Activated CD4-positive, alpha-beta T cell treated with anti-CD3 and anti-CD28 coated beads for 36 hours (primary cell): ENCODE measurements at places on chromosomes 6 and 20.

- H3K4me1 ChIP-seq: peaks cover 14% of the 10 kb centered on the region
- peak; percentile 68 for DNase-seq
- peak within 1 kb of the TSS; percentile 43 for H3K4me3 ChIP-seq
- no peaks in the 10 kb centered on the region for H3K36me3 ChIP-seq
These were observed at the start of gene TFAP2C for GRCh38 chr20:56628873-56629463. TFAP2C (plus strand) TSS chr20:56629306; CDS start chr20:56629545, 239 bp downstream.

GRCh38 chr20:41234041-41234440 lies 83.5 kb downstream of the ZHX3 start:
- H3K4me1 ChIP-seq: peaks cover 18% of the 10 kb centered on the region
- H3K4me3 ChIP-seq: no peak overlapping the region
- no peaks in the 10 kb centered on the region for H3K27me3 ChIP-seq
- no peak overlapping the region for H3K27ac ChIP-seq

- H3K36me3 ChIP-seq: no peaks in the 10 kb centered on the region
- H3K4me1 ChIP-seq: peaks cover 66% of the 10 kb centered on the region
- H3K27ac ChIP-seq: no peak overlapping the region
These were observed 177.0 kb downstream of the ARID1B start for GRCh38 chr6:156954191-156954590.

DNA sequence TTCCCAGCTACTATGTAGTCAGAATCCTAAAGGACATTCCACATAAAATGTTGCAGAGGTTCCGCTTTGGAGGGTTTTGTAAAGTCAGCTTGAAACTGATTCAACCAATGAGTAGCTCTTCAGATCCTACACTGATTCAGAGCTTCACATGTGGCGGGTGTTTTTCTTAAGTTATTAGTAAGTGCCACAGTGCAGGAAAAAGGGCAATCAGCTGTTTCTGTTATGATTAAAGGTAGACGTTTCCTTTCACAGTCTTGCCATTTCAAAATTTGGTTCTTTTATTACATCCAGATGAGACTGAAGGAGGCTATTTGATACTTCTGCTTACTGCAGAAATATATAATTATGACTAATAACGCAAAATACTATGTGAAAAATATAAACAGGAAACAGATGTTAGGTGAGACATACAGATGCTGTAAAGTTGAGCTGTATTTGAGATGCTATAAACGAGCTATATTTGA lies 443.9 kb downstream of the CDKAL1 start:
- H3K36me3 ChIP-seq: peaks cover 17% of the 10 kb centered on the region
- DNase-seq: peak; percentile 10
- no peaks in the 10 kb centered on the region for H3K27me3 ChIP-seq
- H3K4me1 ChIP-seq: peaks cover 5% of the 10 kb centered on the region
- H3K4me3 ChIP-seq: no peak overlapping the region

DNA sequence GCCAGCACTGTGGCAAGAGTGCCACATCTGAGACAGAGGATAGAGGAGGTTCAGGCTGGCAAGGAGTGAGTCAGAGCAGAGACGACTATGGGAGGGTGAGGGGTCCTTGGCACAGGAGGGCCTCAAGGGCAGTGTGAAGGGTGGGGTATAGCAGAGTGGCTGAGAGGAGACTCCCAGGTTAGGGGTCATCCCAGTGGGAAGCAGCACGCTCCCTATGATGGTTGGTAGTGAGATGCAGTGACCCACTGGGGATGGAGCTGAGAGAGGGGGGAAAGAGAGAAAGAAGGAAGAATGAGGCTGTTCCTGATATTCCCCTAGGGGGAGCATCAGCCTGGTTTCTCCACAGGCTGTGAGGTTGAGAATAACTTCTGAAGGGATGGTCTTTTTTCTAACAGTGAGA lies 97.3 kb downstream of the INSM1 start:
- H3K27me3 ChIP-seq: no peaks in the 10 kb centered on the region
- H3K27ac ChIP-seq: no peak overlapping the region
- H3K36me3 ChIP-seq: peaks cover 20% of the 10 kb centered on the region

DNA sequence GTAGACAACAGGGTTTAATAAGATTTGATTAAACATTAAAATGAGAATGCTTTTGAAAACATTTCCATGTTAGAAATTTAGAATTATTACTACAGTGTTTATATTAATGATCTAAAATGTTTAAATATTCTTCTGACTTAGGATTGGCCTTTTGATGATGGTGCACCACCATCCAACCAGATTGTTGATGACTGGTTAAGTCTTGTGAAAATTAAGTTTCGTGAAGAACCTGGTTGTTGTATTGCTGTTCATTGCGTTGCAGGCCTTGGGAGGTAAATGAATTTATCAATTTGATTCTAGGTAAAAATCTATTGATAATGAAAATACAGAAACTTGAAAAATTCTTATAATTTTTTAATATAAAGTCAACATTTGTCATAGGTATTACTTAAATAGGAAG lies 6.5 kb downstream of the LOC128125822 start:
- no peak overlapping the region for H3K4me3 ChIP-seq
- no peak overlapping the region for H3K27ac ChIP-seq
- H3K4me1 ChIP-seq: peaks cover 25% of the 10 kb centered on the region
- DNase-seq: no peak

GRCh38 chr6:18388942-18389341 lies 1.8 kb downstream of the RNF144B start:
- no peaks in the 10 kb centered on the region for H3K36me3 ChIP-seq
- H3K4me1 ChIP-seq: peaks cover 48% of the 10 kb centered on the region
- no peak for DNase-seq
- H3K27me3 ChIP-seq: peaks cover 2% of the 10 kb centered on the region
- H3K27ac ChIP-seq: no peak overlapping the region

GRCh38 chr6:53119772-53120409 lies 28.8 kb downstream of the GCM1 start:
- no peak for DNase-seq
- H3K4me3 ChIP-seq: no peak overlapping the region
- H3K36me3 ChIP-seq: no peaks in the 10 kb centered on the region
- peaks cover 7% of the 10 kb centered on the region for H3K27me3 ChIP-seq
- no peaks in the 10 kb centered on the region for H3K4me1 ChIP-seq
- H3K27ac ChIP-seq: no peak overlapping the region
